ENCODE measurements at places on chromosomes 2 and 18. TPM values are rescaled to one million over a fixed set of nuclear protein-coding genes. Genes with fewer than 3 reads are reported as not detected.
A peak's percentile ranks its signal among the peaks of the same experiment; 100 is the strongest.

The NT5C1B gene
- total RNA-seq, result not detected

- H3K4me3 ChIP-seq, result no peak overlapping the region
- DNase-seq, result no peak
- peaks cover 8% of the 10 kb centered on the region for H3K4me1 ChIP-seq
These were observed 94.6 kb downstream of the EN1 start for GRCh38 chr2:118752762-118753429.

GRCh38 chr2:27828305-27828704, 56.8 kb downstream of the MRPL33 start:
- peaks cover 11% of the 10 kb centered on the region for H3K36me3 ChIP-seq
- no peak overlapping the region for H3K27ac ChIP-seq
- no peak for DNase-seq

DNA sequence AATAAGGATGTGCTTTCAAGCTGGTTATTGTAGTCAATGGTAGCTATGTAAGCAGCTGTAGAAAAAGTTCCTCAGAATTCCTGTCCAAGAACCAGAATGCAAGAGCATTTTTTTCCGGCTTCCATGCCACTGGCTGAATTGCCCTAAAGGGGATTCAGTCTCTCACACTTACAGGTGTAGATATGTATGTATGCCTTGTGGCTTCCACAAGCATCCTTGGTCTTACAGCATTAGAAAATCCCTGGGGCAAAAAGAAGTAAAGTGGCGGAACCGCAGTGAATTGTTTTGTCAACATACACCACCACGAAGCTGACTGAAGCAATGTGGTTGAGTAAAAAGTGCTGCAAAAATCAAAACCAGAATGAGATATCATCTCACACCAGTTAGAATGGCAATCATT, 54.6 kb downstream of the FANCL start:
- no peaks in the 10 kb centered on the region for H3K4me1 ChIP-seq
- peaks cover 25% of the 10 kb centered on the region for H3K36me3 ChIP-seq
- no peak overlapping the region for H3K4me3 ChIP-seq
- no peak for DNase-seq
- H3K27ac ChIP-seq, result no peak overlapping the region
- H3K27me3 ChIP-seq, result no peaks in the 10 kb centered on the region

The KLHL41 gene
- total RNA-seq, result 0.56 TPM

- no peak overlapping the region for H3K27ac ChIP-seq
- H3K27me3 ChIP-seq, result no peaks in the 10 kb centered on the region
- peaks cover 29% of the 10 kb centered on the region for H3K4me1 ChIP-seq
- H3K36me3 ChIP-seq, result peaks cover 8% of the 10 kb centered on the region
These were observed 46.8 kb downstream of the TMEM131 start for GRCh38 chr2:97948926-97949325.

The ERFE gene
- total RNA-seq, result 0.85 TPM

GRCh38 chr2:109213646-109214433, 84.8 kb downstream of the SH3RF3 start:
- H3K36me3 ChIP-seq, result no peaks in the 10 kb centered on the region
- peaks cover 66% of the 10 kb centered on the region for H3K27me3 ChIP-seq
- no peak overlapping the region for H3K4me3 ChIP-seq
- no peak for DNase-seq

The PLCD4 gene
- 1.0 TPM for total RNA-seq

The CCDC178 gene
- total RNA-seq, result 3.1 TPM

The TMEFF2 gene
- 18.1 TPM for total RNA-seq

DNA sequence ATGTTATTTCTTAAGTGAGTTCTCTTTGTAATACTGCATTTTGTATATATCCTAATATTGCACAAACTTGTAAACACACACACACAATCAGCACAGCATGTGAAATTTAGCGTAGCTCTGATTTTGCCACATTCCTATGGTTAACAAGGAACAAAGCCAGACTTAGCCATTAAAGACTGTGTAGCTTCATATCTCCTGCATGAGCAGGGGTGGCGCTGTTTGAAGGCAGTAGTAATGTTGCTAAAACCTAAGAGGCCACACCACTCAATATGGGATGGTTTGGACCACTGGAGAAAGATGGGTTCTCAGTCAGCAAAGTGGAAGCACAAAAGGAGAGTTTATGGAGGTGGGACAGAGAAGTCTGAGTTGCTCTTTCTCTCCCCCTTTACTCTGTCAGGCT, 61.1 kb upstream of the RND3 start:
- no peak overlapping the region for H3K27ac ChIP-seq
- H3K36me3 ChIP-seq, result no peaks in the 10 kb centered on the region
- DNase-seq, result no peak
- H3K4me1 ChIP-seq, result peaks cover 5% of the 10 kb centered on the region

DNA sequence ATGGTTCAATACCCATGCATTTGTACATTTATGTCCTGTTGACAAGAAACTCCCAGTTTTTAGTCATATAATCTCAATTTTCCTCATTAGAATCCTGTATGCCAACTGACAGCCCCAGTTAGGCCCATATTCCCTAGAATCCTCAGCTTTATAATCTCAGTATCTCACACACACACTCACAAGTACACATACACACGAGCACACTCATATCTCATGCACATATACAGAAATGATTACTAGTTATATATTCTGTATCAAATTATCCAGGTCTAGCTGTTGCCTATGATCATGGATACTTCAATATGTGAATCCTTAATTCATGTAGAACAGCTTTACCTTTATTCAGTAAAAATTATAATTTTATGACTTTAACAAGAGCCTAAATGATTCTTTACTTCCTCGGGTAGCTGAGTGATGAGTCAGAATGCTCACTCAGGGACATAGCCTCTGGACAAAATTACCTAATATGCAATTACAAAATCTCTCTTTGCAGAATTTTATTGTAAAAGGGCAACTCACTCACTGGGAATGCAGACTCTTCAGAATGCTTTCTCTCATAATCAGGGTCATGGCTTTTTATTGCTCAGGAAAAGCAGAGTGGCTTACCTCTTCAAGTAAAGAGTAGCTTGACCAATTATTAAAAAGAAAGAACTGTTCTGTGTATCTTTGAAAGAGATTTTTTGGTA, 193.6 kb upstream of the PIK3C3 start:
- H3K36me3 ChIP-seq, result no peaks in the 10 kb centered on the region
- no peak for DNase-seq
- H3K4me3 ChIP-seq, result no peak overlapping the region
- H3K27me3 ChIP-seq, result no peaks in the 10 kb centered on the region

The STARD6 gene
- total RNA-seq, result not detected

- peaks cover 7% of the 10 kb centered on the region for H3K4me1 ChIP-seq
- no peak for DNase-seq
- no peaks in the 10 kb centered on the region for H3K36me3 ChIP-seq
- peaks cover 8% of the 10 kb centered on the region for H3K27me3 ChIP-seq
- H3K4me3 ChIP-seq, result no peak overlapping the region
- H3K27ac ChIP-seq, result no peak overlapping the region
These were observed 48.4 kb downstream of the LRRTM1 start for GRCh38 chr2:80255918-80256781.

GRCh38 chr2:189379731-189380261, 61.5 kb upstream of the WDR75 start:
- no peak overlapping the region for H3K4me3 ChIP-seq
- no peaks in the 10 kb centered on the region for H3K36me3 ChIP-seq
- H3K27ac ChIP-seq, result peak overlapping the region; percentile 96

DNA sequence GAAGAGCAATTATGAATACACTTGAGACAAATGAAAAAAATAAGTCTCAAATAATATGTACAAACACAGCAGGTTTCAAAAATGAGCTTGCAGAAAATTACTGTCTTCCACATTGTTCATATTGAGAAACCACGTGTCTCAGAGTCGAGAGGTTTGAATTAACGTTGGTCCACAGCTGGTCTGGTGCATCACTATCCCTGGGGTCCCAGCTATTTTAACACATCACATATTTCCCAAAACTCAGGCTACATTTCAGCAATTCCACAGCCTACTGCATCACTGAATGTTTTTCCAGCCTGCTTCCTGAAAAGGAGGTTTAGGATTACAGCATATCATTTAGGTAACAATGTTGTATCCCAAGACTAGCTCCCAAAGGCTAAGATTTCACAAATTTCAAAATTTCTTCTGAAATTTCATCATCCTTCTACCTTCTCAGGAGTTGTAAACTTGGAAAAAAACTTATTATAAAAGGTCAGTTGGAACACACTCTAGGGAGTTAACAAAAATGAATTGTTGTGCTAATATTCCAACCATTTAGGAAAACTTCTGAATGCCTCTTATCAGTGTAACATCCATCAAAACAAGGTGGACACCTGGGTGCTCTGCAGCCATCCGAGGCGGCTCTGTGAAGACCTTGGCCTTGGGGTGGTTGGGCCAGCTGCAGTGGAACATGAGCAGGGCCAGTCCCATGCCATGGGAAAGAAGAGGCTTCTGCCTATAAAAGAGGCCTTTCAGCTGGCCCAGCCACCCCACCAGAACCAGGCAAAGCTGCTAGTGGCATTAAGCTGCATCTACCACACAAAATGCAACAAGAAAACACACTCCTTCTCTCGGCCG, 198.1 kb upstream of the RBBP8 start:
- H3K4me3 ChIP-seq, result no peak overlapping the region
- H3K27me3 ChIP-seq, result peaks cover 6% of the 10 kb centered on the region
- H3K4me1 ChIP-seq, result peaks cover 4% of the 10 kb centered on the region
- no peaks in the 10 kb centered on the region for H3K36me3 ChIP-seq
- DNase-seq, result no peak

- no peaks in the 10 kb centered on the region for H3K27me3 ChIP-seq
- H3K4me1 ChIP-seq, result peaks cover 26% of the 10 kb centered on the region
- H3K36me3 ChIP-seq, result no peaks in the 10 kb centered on the region
- no peak overlapping the region for H3K4me3 ChIP-seq
- peak overlapping the region; percentile 54 for H3K27ac ChIP-seq
These were observed 48.4 kb upstream of the DSG1 start for GRCh38 chr18:31269566-31269965.

DNA sequence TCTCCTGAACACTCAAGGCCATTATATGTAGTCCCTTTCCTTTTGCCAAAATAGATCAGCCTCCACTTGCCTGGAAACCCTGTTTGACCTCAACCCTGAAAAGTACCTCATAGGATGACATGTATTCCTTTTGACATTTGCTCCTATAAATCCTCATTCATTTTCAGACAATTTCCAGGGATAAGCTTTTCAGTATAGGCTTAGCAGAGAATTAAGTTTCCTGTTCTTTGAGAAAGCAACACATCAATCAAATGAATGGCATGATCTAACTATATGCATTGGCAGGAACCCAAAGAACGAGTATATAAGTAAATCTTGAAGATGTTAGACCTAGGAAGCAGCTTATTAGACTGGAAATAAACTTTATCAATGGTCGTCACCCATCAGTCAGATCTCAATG, 483.0 kb downstream of the CCDC85A start:
- H3K4me1 ChIP-seq, result no peaks in the 10 kb centered on the region
- DNase-seq, result no peak
- peaks cover 3% of the 10 kb centered on the region for H3K36me3 ChIP-seq
- H3K27me3 ChIP-seq, result no peaks in the 10 kb centered on the region
- no peak overlapping the region for H3K27ac ChIP-seq

DNA sequence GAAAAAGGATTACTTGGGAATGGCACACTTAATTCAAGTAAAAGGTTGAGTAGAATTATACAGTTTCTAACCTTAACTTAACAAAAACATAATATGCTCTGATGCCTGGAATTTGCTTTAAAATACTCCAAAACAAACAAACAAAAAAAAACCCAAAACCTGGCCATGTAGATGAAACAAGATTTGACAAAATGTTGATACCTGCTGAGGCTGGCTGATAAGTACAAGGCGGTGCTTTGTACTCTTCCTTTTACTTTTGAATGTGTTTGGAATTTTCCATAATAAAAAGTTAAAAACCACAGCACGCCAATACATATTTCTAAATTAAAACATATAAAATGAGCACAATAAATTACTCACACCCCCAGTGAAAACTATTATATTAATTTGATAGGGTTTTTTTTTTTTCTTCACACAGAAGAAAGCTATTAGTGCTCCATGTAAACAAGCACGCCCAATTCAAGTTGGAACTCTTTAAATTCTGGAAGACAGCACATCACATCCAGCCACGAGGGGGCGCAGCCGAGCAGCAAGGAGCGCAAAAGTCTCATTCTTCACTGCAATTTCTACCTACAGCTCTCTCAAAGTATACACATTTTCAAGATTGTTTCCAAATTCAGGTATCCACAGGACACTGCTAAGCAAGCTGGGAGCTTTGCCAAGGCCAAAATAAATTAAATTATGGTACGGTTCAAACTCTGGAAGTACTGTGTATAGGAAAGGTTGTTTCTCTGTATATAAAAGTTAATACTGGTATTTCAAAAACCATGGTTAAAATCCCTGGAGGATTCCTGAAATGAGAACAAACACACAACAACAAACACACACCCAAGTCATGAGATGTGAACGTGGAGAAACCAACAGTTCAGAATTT, 7.5 kb downstream of the SERTAD2 start:
- H3K4me3 ChIP-seq, result peak overlapping the region; percentile 47
- no peaks in the 10 kb centered on the region for H3K27me3 ChIP-seq
- H3K36me3 ChIP-seq, result no peaks in the 10 kb centered on the region

GRCh38 chr2:26562811-26563645, 78.1 kb downstream of the CIB4 start:
- H3K36me3 ChIP-seq, result no peaks in the 10 kb centered on the region
- H3K4me3 ChIP-seq, result no peak overlapping the region
- peak; percentile 5 for DNase-seq
- peaks cover 54% of the 10 kb centered on the region for H3K27me3 ChIP-seq
- H3K27ac ChIP-seq, result no peak overlapping the region

DNA sequence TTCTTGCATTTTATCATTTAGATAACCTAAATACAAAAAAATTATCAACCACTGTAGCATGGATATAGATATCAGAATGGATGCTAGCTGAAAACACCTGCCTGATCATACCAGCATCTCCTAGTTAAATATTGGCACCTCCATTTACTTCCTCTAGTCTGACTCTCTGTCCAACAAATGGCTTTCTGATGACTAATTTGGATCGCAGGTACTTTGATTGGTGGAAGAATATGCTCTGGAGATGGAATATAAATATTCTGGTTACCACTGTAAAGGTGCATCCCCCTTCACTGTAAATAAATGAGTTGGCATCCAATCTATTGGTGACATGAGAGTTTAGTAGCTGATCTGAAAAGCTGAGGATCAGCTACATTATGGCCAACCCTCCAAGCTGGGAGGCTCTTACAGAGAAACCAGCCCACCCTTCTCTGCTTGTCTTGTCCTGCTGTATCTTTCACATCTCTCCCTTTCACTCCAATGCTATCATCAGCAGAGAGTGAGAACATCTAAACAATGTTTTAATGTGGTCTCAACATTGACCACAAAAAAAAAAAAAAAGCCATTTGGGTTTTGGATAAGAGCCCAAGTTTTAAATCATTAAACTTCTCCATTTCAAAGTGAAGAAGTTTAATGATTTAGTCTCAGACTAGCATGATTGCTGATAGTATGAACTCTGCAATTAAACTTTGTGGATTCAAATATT, 90.5 kb downstream of the PMAIP1 start:
- no peak overlapping the region for H3K27ac ChIP-seq
- no peaks in the 10 kb centered on the region for H3K36me3 ChIP-seq
- no peak for DNase-seq
- H3K4me1 ChIP-seq, result peaks cover 2% of the 10 kb centered on the region
- H3K4me3 ChIP-seq, result no peak overlapping the region
- peaks cover 49% of the 10 kb centered on the region for H3K27me3 ChIP-seq

DNA sequence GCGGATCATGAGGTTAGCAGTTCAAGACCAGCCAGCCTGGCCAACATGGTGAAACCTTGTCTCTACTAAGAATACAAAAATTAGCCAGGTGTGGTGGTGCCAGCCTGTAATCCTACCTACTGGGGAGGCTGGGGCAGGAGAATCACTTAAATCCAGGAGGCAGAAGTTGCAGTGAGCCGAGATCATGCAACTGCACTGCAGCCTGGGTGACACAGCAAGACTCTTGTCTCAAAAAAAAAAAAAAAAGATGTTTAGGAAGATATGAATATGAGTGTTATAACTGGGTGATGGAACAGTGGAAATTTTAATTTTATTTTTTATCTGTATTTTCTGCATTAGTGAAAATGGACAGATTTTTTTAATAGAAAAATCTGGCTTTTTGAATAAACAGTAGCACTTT, 14.5 kb downstream of the MAPRE2 start:
- no peak overlapping the region for H3K27ac ChIP-seq
- DNase-seq, result no peak
- no peaks in the 10 kb centered on the region for H3K27me3 ChIP-seq

Data from mesothelial cell of epicardium (in vitro differentiated cells).